ENCODE measurements at places on chromosomes 12 and 14. TPM values are rescaled to one million over a fixed set of nuclear protein-coding genes. Genes with fewer than 3 reads are reported as not detected.

GRCh38 chr14:64971943-64972791, at the start of gene RAB15:
Gene RAB15 (minus strand): TSS chr14:64972336. CDS start chr14:64972076, 260 bp downstream.
- no peak for DNase-seq
- no peaks in the 10 kb centered on the region for H3K36me3 ChIP-seq
- no peaks in the 10 kb centered on the region for H3K4me1 ChIP-seq
- no peak within 1 kb of the TSS for H3K27ac ChIP-seq
- no peaks in the 10 kb centered on the region for H3K27me3 ChIP-seq

GRCh38 chr12:123094349-123095077, 56.4 kb downstream of the PITPNM2 start:
- H3K27me3 ChIP-seq = no peaks in the 10 kb centered on the region
- DNase-seq = peak; percentile 73
- H3K27ac ChIP-seq = peak overlapping the region; percentile 89
- peaks cover 63% of the 10 kb centered on the region for H3K4me1 ChIP-seq

DNA sequence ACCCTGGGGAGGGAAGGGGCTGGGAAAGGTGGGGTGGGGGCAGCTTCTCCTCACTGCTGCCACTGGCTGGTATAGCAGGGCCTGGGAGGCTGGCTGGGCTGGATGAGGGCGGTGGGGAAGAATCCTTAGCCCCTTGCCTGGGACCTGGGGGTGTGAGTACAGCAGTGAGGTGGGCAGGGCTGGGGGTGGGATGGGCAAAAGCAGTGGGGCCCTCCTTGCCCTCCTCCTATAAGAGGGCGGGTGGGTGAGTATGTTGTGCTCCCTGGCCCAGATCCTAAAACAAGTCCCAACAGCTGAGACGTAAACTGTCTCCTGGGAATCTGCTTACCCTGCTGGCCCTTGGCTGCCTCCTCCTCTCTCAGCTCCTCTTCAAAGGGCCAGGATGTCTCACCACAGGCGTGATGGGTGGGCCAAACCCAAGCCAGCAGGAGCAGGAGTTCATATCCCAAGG, 2.2 kb downstream of the NCKAP5L start:
- peaks cover 52% of the 10 kb centered on the region for H3K4me1 ChIP-seq
- no peak overlapping the region for H3K4me3 ChIP-seq
- no peak for DNase-seq
- H3K27me3 ChIP-seq = no peaks in the 10 kb centered on the region
- H3K27ac ChIP-seq = peak overlapping the region; percentile 91

DNA sequence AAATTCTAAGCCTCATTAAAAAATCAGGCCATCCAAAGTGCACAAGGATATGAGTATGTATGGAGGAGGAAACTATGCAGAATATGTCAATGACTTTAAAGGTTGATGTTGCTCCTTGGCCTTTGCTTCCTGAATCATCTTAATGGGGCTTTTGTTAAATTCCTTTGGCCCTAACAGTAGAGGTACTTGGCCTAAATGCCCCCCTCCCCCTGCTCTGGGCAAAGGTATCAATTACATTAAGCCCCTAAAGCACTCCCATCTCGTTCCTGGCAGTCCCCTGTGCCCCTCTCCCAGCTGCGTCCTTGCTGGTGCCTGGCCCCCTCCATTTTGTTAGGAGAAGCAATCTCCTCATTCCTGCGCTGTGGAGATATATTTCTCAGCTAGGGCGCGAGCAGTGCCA, 4.8 kb downstream of the COPZ1 start:
- H3K36me3 ChIP-seq = no peaks in the 10 kb centered on the region
- H3K4me3 ChIP-seq = no peak overlapping the region
- H3K27ac ChIP-seq = no peak overlapping the region
- H3K27me3 ChIP-seq = no peaks in the 10 kb centered on the region
- peaks cover 34% of the 10 kb centered on the region for H3K4me1 ChIP-seq
- no peak for DNase-seq

The ITGA7 gene
- total RNA-seq = 83.8 TPM
